Smooth muscle cell of bladder (primary cell): ENCODE measurements at places on chromosomes 6 and 20. TPM values are rescaled to one million over a fixed set of nuclear protein-coding genes. Genes with fewer than 3 reads are reported as not detected.

The COX7A2 gene
- 154 and 204 TPM in 2 replicates for total RNA-seq

The OTOR gene
- not detected in 2 replicates for total RNA-seq

The MAP1LC3A gene
- 17.4 and 21.1 TPM in 2 replicates for total RNA-seq

The MPIG6B gene
- not detected in 2 replicates for total RNA-seq

The XKR7 gene
- not detected in 2 replicates for total RNA-seq

The TRAPPC3L gene
- 0.09 and 0.14 TPM in 2 replicates for total RNA-seq

The PPP1R18 gene
- total RNA-seq, result 36.7 and 43.6 TPM in 2 replicates

The FGD2 gene
- not detected in 2 replicates for total RNA-seq
